DMS 273 treated with DMSO at 0.1 percent for 48 hours (cell line): ENCODE measurements at places on chromosomes 2 and 18.

- DNase-seq = no peak
These were observed 357.0 kb upstream of the FANCL start for GRCh38 chr2:58598171-58598570.

GRCh38 chr18:31977270-31977872 is 34.4 kb upstream of the TRAPPC8 start:
- peak; percentile 36 for DNase-seq

DNA sequence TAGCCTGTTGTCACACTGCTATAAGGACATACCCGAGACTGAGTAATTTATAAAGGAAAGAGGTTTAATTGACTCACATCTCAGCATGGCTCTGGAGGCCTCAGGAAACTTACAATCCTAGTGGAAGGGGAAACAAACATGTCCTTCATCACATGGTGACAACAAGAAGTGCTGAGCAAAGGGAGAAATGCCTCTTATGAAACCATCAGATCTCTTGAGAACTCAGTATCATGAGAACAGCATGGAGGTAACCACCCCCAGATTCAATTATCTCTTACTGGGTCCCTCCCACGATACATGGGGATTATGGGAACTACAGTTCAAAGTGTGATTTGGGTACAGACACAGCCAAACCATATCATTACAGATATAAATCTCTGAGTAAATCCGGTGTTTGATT is 148.7 kb downstream of the PRPF40A start:
- no peak for DNase-seq

- DNase-seq = no peak
These were observed 239.7 kb upstream of the FBXO11 start for GRCh38 chr2:48145845-48146452.

GRCh38 chr2:200454927-200455801 is 54.7 kb downstream of the KCTD18 start:
- no peak for DNase-seq

DNA sequence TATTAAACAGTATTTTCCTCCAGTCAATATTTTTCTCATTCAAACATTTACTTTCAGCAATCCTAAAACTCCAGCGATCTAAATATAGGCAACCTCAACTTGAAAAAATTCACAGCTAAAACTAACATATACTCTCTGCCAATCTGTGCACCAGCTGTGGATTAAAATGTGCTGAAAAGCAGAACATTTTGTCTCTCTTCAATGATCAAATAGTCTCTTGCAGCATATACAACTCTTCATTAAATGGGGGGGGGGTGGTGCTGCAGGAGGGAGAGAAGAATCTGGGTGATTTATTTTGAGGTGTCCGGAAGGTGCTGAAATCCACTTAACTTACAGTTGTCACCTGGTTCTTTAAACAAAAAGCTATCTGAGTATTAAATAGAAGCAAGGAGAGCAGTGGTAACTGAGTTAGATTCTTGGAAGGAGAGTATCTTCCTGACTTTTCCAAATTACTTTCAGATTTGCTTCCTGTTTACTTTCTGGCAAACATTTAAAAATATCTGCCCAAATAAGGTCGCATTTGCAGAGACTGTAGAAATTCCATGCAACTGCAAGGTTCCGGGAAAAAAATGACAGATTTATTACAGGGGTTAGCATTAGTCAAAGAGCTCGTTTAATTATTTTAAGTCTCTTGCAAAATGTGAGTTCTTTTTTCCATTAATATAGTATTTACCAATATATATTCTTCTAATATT is 904.7 kb upstream of the ACVR2A start:
- no peak for DNase-seq

GRCh38 chr18:37440206-37440605 is 125.4 kb downstream of the CELF4 start:
- no peak for DNase-seq

DNA sequence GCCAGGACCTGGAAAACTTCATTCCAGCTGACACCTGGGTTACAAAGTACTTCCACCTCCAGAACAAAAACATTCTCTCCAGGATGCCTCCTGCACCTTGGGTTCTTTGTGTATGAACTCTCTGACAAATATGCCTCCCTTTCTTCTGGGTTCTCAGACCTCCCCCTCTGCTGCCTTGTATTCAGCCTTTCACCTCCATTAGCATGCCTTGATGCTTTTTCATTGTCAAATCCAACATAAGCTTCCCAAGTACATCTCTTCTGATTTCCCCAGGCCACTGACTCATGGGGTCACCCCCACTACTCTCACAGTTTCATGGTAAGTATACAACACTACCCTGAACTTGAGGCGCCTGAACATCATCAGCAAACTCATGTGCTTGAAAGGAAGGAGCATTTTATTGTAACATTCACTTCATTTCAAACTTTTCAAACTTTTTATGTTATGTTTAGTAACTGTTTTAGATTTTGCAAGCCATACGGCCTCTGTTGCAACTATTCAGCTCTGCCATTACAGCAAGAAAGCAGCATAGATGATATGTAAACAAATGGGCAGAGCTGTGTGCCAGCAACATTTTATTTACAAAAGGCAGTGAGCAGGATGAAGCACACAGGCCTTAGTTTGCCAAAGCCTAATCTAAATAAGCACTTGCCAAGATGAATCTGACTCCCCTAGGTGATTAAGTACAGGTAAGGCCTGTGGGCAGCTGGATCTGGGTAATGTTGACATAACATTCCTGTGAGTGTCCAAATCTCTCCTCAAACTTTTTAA is 32.5 kb upstream of the MRPS9 start:
- DNase-seq = no peak

DNA sequence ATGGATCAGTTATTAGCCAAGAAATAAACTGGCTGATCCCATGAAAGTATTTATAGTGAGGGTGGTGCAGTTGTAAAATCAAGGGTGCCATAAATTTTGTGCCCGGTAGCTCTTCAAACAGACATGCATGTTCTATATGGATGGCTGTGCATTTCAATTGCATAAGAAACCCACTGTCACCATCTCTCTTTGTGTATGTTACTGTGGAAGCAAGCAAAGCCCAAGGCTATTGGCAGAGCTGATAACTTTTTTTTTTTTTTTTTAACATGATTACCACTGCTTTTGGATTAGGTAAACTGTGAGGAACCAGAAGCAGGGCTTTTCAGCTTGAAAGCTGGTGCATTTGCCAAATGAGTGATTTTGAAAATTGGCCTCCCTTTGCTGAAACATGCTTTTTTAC is 332.6 kb downstream of the SOX11 start:
- no peak for DNase-seq
